ENCODE measurements at places on chromosomes 2 and 18. TPM values are rescaled to one million over a fixed set of nuclear protein-coding genes. Genes with fewer than 3 reads are reported as not detected.

Gene FKBP1B
- 4.1 TPM for total RNA-seq

Gene PRKRA
- 51.8 TPM for total RNA-seq

Gene XRCC5
- total RNA-seq = 244 TPM

Gene CCDC121
- total RNA-seq = 2.3 TPM

Gene TEX44
- not detected for total RNA-seq

Gene MC2R
- not detected for total RNA-seq

Gene UBE2E3
- 48.8 TPM for total RNA-seq

Gene STPG4
- total RNA-seq = 0.52 TPM

Gene DTNB
- total RNA-seq = 9.5 TPM

Gene NBEAL1
- 77.3 TPM for total RNA-seq

Gene ANKAR
- total RNA-seq = 18.7 TPM

Gene LYPD1
- 0.76 TPM for total RNA-seq

Gene SMAD2
- total RNA-seq = 77.4 TPM

Gene UGT1A10
- not detected for total RNA-seq

Gene POTEJ
- total RNA-seq = not detected

Gene CHRND
- total RNA-seq = not detected

Gene ST8SIA3
- not detected for total RNA-seq

Gene SP140
- 0.26 TPM for total RNA-seq

Gene FRZB
- total RNA-seq = 1.4 TPM

Gene DLX2
- 0.22 TPM for total RNA-seq

Gene GATA6
- 1.4 TPM for total RNA-seq

Gene CNGA3
- 0.43 TPM for total RNA-seq

Gene IER3IP1
- total RNA-seq = 28.1 TPM

Gene DOK6
- 0.76 TPM for total RNA-seq

Gene FER1L5
- 0.54 TPM for total RNA-seq

Gene VWC2L
- total RNA-seq = not detected

Gene CRYGC
- not detected for total RNA-seq

Gene KLF11
- total RNA-seq = 5.4 TPM

Gene M1AP
- 0.43 TPM for total RNA-seq

Gene UPP2
- 0.13 TPM for total RNA-seq

Gene ALKAL2
- 0.22 TPM for total RNA-seq

Gene TCF23
- total RNA-seq = under 0.01 TPM

Gene TMEM37
- 0.76 TPM for total RNA-seq

Gene FAM237A
- total RNA-seq = not detected

Gene DLGAP1
- total RNA-seq = 17.4 TPM

Gene DDX18
- total RNA-seq = 44.8 TPM

Gene CCBE1
- 49.1 TPM for total RNA-seq

Gene MTERF4
- total RNA-seq = 32.5 TPM

Gene PREB
- 29.9 TPM for total RNA-seq

Gene HOXD9
- 4.3 TPM for total RNA-seq

Gene APCDD1
- total RNA-seq = 13.6 TPM

Gene ZAP70
- not detected for total RNA-seq

Gene AQP4
- not detected for total RNA-seq

Gene ATP6V1C2
- not detected for total RNA-seq

Gene RALBP1
- total RNA-seq = 81.9 TPM

Gene TXNDC2
- not detected for total RNA-seq

Gene FKBP7
- 48.2 TPM for total RNA-seq

Gene MBP
- 4.3 TPM for total RNA-seq

Gene SALL3
- total RNA-seq = not detected

Gene LRATD1
- total RNA-seq = under 0.01 TPM

Gene DYNAP
- total RNA-seq = not detected

Gene REV1
- total RNA-seq = 37.6 TPM

Gene ADAM23
- 0.13 TPM for total RNA-seq

Gene SERPINB3
- total RNA-seq = not detected

Data from articular chondrocyte of knee joint (primary cell).